ENCODE measurements at places on chromosomes 16 and 17.

GRCh38 chr17:71995590-71995989 is 125.2 kb upstream of the SOX9 start:
- DNase-seq, result peak; percentile 61

- no peak for DNase-seq
Measured at GRCh38 chr17:65519462-65519861, 42.0 kb downstream of the AXIN2 start.

- DNase-seq, result no peak
Measured at GRCh38 chr17:74250324-74250995, 23.6 kb upstream of the DNAI2 start.

GRCh38 chr17:29474297-29474696 is 84.1 kb downstream of the TAOK1 start:
- no peak for DNase-seq

- DNase-seq, result peak; percentile 5
Measured at GRCh38 chr17:58487589-58488427, at the start of gene HSF5. Gene HSF5 (minus strand): TSS chr17:58488408. CDS start chr17:58488274, 134 bp downstream.

GRCh38 chr17:61240851-61241468 is 158.7 kb upstream of the TBX2 start:
- no peak for DNase-seq

GRCh38 chr16:82331974-82332750 is 162.1 kb upstream of the MPHOSPH6 start:
- DNase-seq, result no peak

GRCh38 chr16:81837312-81837751 is 58.2 kb downstream of the PLCG2 start:
- no peak for DNase-seq

GRCh38 chr16:54812229-54812628 is 118.4 kb upstream of the IRX5 start:
- peak; percentile 5 for DNase-seq

- DNase-seq, result no peak
Measured at GRCh38 chr16:67781565-67781921, 24.8 kb downstream of the RANBP10 start.

DNA sequence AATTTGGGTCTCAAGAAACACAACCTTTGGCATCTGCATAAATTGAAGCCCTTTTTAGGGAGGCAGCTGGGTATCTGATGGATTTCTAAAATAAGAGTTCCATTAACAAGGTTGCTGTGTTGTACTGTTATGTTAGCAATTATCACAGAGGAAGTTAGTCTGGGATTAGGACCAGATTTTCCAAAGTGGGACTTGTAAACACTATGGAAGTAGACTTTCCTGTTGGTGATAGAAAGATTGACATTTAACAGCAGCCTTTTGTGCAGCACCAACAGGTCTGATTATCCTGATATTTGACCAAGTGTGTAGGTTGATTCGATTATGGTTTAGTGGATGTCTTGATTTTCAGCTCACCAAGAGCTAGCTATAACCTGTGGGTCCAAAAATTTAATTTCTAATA is 46.4 kb downstream of the TMEM100 start:
- DNase-seq, result no peak

GRCh38 chr17:14211801-14212200 is 24.9 kb downstream of the CDRT15 start:
- no peak for DNase-seq

GRCh38 chr16:24499193-24499814 is 40.1 kb upstream of the RBBP6 start:
- no peak for DNase-seq
